ENCODE measurements at places on chromosomes 16 and 17. TPM values are rescaled to one million over a fixed set of nuclear protein-coding genes. Genes with fewer than 3 reads are reported as not detected.
A peak's percentile ranks its signal among the peaks of the same experiment; 100 is the strongest.

DNA sequence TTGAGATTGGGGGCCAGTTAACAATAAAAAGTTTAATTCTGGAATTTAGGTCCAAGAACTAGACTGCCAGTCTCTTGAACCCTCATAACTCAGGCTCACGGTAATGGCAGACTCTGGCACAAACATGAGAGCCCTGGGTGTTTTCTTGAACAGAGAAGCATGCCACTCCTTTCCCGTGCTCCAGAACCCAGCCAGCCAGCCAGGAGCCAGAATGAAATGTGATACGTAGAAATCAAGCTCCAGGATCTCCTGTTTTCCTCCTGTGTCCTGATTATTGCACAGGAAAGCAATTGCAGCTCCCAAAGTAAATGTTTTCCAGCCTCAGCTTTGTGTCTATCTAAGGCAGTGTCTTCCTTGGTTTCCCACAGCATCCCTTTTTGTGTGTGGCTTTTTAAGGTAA, 46.2 kb upstream of the NOL11 start:
- no peaks in the 10 kb centered on the region for H3K27me3 ChIP-seq
- DNase-seq: no peak
- H3K4me1 ChIP-seq: peaks cover 7% of the 10 kb centered on the region
- no peak overlapping the region for H3K4me3 ChIP-seq

- H3K4me1 ChIP-seq: peaks cover 14% of the 10 kb centered on the region
- DNase-seq: no peak
- no peaks in the 10 kb centered on the region for H3K27me3 ChIP-seq
- H3K27ac ChIP-seq: no peak overlapping the region
Observed at GRCh38 chr16:57464523-57464922, 2.0 kb downstream of the POLR2C start.

DNA sequence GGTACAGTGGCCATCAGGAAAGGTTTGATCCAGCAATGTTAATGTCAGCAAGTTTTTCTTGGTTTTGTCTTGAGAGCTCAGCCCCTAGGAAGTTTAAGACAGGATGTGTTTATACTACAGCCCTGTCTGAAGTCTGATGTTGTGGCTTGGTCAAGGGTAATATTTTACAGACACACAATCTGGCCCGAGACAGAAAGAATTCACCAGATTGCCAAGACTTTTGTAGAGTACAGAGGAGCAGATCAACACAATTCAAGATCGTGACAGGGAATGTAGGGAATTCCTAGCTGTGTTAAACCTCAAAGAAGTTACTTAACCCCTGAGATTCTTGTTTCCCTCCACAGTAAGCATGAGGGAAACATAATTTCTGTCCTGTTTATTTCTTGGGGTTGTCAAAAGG, 63.1 kb downstream of the SHISA9 start:
- DNase-seq: no peak
- no peak overlapping the region for H3K4me3 ChIP-seq

DNA sequence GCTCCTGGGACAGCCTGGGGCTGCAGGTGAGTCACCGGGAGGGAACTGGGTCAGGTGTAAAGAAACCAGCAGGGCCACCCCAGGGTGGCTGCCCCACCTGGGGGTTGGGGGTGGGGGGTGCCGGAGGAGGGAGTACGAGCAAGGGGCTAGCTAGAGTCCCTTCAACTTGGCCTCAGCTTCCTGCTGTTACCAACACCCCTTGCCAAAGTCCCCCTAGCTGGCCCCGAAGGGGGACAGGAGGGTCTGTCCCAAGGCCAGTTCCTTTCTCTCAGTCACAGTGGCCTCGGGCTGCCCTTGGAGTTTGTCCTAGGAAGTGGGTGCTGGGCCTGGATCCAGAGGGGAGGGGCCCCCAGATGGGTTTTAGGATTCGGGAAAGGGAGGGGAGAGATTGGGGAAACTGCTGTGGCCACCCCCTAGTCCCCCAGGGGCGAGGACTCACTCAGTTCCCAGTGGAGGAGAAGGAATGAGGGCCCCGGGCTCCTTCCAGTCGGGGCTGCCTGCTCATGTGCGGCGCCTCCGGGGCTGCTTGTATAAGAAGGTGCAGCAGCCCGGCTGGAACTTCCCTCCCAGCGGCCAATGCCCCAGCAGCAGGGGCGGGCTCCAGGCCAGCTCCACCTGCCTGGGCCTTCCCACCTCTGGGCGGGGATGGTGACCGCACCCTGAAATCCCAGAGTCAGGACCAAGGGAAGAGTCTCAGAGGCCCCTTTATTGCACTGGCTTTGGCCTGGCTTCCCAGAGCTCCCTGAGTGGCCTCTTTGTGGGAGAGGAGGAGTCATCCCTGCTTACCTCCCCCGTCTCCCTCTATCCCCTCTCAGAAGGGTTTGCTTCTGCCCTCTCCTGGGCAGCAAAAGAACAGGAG, 7.3 kb downstream of the ARHGAP27 start:
- peaks cover 40% of the 10 kb centered on the region for H3K27me3 ChIP-seq
- peak overlapping the region; percentile 67 for H3K4me3 ChIP-seq
- H3K27ac ChIP-seq: peak overlapping the region; percentile 83
- peaks cover 4% of the 10 kb centered on the region for H3K36me3 ChIP-seq
- H3K4me1 ChIP-seq: peaks cover 32% of the 10 kb centered on the region

GRCh38 chr17:40317345-40317873, 8.4 kb downstream of the RARA start:
- no peaks in the 10 kb centered on the region for H3K36me3 ChIP-seq
- peak overlapping the region; percentile 96 for H3K27ac ChIP-seq
- DNase-seq: no peak
- H3K4me1 ChIP-seq: peaks cover 85% of the 10 kb centered on the region
- H3K27me3 ChIP-seq: no peaks in the 10 kb centered on the region

- no peak overlapping the region for H3K27ac ChIP-seq
- peaks cover 32% of the 10 kb centered on the region for H3K4me1 ChIP-seq
- DNase-seq: no peak
- H3K27me3 ChIP-seq: peaks cover 41% of the 10 kb centered on the region
- no peaks in the 10 kb centered on the region for H3K36me3 ChIP-seq
Observed at GRCh38 chr17:79826204-79826680, 13.0 kb downstream of the CBX4 start.

- no peaks in the 10 kb centered on the region for H3K36me3 ChIP-seq
- H3K4me3 ChIP-seq: no peak overlapping the region
- DNase-seq: no peak
- H3K27ac ChIP-seq: no peak overlapping the region
Observed at GRCh38 chr16:12959072-12959471, 57.7 kb downstream of the SHISA9 start.

GRCh38 chr16:62225675-62226074, 189.4 kb upstream of the CDH8 start:
- no peaks in the 10 kb centered on the region for H3K27me3 ChIP-seq
- no peaks in the 10 kb centered on the region for H3K36me3 ChIP-seq
- peaks cover 4% of the 10 kb centered on the region for H3K4me1 ChIP-seq
- peak overlapping the region; percentile 56 for H3K4me3 ChIP-seq
- no peak overlapping the region for H3K27ac ChIP-seq
- DNase-seq: peak; percentile 69

DNA sequence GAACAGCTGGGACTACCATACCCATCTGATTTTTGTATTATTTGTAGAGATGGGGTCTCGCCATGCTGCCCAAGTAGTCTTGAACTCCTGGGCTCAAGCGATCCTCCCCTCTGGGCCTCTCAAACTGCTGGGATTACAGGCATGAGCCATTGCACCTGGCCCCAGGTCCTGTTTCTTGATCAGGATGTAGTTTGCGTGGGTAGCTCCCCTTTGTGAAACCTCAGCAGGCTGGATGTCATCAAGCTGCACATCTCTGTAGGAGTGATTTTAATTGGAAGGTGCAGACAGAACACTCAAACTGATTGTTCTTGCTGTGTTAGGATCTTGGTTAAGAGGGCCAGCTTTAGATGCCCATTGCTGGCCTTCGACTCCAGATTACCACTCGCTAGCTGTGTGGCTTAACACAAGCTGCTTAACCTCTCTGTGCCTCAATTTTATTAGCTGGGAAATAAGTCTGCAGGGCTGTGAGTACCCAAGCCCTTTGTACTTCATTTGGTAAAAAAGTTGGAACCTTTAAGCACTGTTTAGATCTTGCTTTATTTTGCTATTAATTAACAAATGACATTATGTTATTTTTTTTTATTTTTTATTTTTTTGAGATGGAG, 16.5 kb downstream of the BCO1 start:
- H3K4me1 ChIP-seq: peaks cover 11% of the 10 kb centered on the region
- H3K36me3 ChIP-seq: no peaks in the 10 kb centered on the region
- H3K27ac ChIP-seq: no peak overlapping the region
- no peak overlapping the region for H3K4me3 ChIP-seq

DNA sequence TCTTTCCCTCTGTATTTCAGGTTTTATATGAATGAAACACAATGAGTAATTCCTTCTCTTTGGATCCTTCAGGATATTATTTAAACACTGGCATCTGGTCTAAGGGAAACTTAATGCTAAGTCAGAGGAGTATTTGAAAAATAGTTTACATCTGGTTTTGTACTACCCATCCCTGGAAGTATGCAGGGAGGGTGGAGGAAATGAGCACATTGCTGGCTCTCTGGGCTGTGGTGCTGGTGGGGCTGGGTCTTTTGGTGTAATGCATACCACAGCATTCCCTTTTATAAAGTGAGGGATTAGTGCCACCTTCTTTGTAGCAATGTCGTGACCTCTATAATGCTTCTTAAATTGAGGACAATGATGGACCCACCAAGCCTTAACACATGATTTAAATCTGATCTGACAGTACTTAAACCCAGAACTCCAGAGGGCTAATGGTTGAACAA, 105.5 kb upstream of the AXIN2 start:
- H3K4me1 ChIP-seq: peaks cover 15% of the 10 kb centered on the region
- DNase-seq: no peak
- H3K36me3 ChIP-seq: no peaks in the 10 kb centered on the region
- no peaks in the 10 kb centered on the region for H3K27me3 ChIP-seq
- no peak overlapping the region for H3K4me3 ChIP-seq

DNA sequence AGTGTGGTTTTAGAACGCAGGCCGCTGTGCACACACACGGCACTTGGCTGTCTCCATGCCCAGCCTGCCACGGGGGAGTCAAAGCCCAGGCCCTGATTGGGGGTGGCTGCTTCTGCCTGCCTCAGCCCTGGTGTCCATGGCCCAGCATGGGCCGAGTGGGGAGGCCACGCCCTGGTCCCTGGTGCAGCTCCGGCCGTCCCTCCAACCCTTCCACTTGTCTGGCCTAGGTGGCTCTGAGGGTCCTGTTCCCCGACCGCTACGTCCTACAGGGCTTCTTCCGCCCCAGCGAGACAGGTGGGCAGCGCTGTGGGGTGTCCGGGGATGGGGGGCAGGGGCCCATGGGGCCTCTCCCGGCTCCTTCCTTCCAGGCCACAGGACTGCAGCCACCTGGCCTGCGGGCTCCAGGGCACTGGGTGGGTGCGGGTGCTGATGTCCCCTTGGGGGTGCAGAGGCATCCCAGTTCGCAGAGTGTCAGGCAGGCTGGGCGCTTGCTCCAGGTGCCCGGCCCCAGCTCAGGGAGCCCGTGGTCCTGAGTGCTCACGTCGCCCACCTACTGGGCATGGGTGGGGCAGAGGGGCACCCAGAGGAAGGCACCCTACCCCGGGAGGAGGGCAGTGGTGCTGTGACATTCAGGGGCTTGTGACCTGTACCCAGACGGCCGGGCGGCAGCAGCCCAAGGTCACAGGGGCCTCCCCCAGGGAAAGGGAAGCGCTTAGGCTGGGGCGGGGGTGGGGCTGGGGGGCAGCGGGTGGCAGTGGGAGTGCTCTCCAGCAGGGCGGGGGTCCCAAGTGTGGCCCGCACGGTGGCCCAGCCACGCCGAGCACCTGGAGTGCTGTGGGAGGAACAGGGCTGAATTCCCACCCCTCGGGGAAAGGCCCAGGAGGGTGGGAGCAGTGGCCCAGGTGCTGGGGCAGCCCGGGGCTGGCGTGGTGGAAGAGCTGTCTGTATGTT, 11.8 kb downstream of the CENPX start:
- no peaks in the 10 kb centered on the region for H3K36me3 ChIP-seq
- no peaks in the 10 kb centered on the region for H3K27me3 ChIP-seq
- H3K4me1 ChIP-seq: peaks cover 12% of the 10 kb centered on the region

- H3K4me1 ChIP-seq: peaks cover 21% of the 10 kb centered on the region
- H3K36me3 ChIP-seq: no peaks in the 10 kb centered on the region
- no peaks in the 10 kb centered on the region for H3K27me3 ChIP-seq
- no peak overlapping the region for H3K4me3 ChIP-seq
- DNase-seq: no peak
Observed at GRCh38 chr17:65279456-65279855, 142.3 kb downstream of the RGS9 start.

DNA sequence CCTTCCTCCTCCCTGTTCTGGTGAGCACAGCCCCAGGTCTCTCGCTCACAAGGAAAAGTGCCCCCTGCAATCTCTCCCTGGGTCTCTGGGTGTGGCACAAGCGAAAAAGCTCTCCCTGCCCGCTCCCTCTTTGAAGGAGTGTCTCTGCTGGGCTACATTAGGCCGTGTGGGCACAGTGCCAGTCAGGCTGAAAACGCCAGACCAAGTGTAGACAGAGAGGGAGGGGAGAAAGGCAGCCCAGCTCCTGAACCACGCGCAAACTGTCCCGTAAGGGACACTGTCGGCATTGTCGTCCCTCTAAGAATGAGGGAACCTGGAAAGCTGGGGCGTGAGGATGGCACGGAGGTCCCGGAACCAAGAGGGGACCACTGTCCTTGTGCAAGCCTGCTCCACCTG, 3.9 kb downstream of the SMIM5 start:
- no peak overlapping the region for H3K4me3 ChIP-seq
- H3K27ac ChIP-seq: no peak overlapping the region
- peaks cover 33% of the 10 kb centered on the region for H3K4me1 ChIP-seq
- H3K27me3 ChIP-seq: no peaks in the 10 kb centered on the region
- H3K36me3 ChIP-seq: no peaks in the 10 kb centered on the region

DNA sequence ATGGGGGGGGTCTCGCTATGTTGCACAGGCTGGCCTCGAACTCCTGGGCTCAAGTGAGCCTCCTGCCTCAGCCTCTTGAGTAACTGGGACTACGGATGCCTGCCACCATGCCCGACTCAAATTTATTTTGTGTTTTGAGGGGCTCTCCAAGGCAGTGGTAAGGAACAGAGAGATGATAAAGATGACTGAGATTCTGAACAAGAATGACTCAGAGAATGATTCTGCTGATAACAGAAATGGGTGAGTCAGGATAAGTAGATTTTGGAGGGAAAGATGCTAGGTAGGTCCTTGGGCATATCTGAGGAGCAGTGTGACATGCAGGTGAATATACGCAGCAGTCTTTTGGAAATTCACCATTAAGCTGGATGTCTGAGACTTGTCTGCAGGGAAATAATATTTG, 2.6 kb downstream of the TMEM220 start:
- peaks cover 2% of the 10 kb centered on the region for H3K27me3 ChIP-seq
- no peak overlapping the region for H3K4me3 ChIP-seq
- H3K27ac ChIP-seq: no peak overlapping the region
- peaks cover 17% of the 10 kb centered on the region for H3K36me3 ChIP-seq
- DNase-seq: no peak

RHOT1 gene
- total RNA-seq: 31.7 TPM

DBF4B gene
- total RNA-seq: 17.6 TPM

QRICH2 gene
- total RNA-seq: 7.2 TPM

BCKDK gene
- 37.3 TPM for total RNA-seq

CSH2 gene
- total RNA-seq: 0.66 TPM

EVI2B gene
- total RNA-seq: not detected

TERF2IP gene
- total RNA-seq: 51.0 TPM

AP1G1 gene
- 108 TPM for total RNA-seq

KRTAP9-4 gene
- not detected for total RNA-seq
